Activated T-helper 2 cell treated with anti-CD3 and anti-CD28 coated beads, Interferon-gamma antibody, Interleukin-2, Interleukin-4, amounts not matched to agents 10 μg/mL and 5 μg/mL and 100 μg/mL, durations not matched to agents 14 hours and 24 hours and 36 hours (primary cell): ENCODE measurements at places on chromosomes 12 and 14. TPM values are rescaled to one million over a fixed set of nuclear protein-coding genes. Genes with fewer than 3 reads are reported as not detected.

- DNase-seq, result no peak
These were observed 58.0 kb downstream of the TMEM116 start for GRCh38 chr12:111954969-111955368.

- no peak for DNase-seq
These were observed 66.1 kb downstream of the SIX6 start for GRCh38 chr14:60575008-60575407.

GRCh38 chr12:52585946-52586345 is 12.3 kb upstream of the KRT74 start:
- DNase-seq, result peak; percentile 58

GRCh38 chr12:131729254-131729955 is 18.5 kb downstream of the SFSWAP start:
- DNase-seq, result no peak

DNA sequence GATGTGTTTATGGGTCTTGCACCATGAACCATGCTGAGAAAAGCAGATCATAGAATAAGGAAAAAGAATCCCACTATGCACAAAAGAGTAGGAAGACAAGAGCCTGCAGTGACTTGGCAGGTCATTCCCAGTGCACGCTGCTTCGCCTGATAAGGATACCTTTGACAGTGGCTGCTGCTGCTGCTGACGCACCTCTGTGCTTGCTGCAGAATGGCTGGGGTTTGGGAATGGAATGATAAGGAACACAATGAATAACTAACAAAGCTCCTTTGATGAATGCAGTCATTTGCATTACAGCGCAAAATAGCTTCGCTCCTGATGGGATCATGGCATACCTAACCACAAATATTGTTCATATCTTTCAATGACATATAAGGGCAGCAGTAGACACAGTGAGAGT is 278.7 kb downstream of the PDZRN4 start:
- DNase-seq, result no peak

GRCh38 chr14:102363182-102363943 is 622 bp downstream of the TECPR2 start:
- peak; percentile 33 for DNase-seq

DNA sequence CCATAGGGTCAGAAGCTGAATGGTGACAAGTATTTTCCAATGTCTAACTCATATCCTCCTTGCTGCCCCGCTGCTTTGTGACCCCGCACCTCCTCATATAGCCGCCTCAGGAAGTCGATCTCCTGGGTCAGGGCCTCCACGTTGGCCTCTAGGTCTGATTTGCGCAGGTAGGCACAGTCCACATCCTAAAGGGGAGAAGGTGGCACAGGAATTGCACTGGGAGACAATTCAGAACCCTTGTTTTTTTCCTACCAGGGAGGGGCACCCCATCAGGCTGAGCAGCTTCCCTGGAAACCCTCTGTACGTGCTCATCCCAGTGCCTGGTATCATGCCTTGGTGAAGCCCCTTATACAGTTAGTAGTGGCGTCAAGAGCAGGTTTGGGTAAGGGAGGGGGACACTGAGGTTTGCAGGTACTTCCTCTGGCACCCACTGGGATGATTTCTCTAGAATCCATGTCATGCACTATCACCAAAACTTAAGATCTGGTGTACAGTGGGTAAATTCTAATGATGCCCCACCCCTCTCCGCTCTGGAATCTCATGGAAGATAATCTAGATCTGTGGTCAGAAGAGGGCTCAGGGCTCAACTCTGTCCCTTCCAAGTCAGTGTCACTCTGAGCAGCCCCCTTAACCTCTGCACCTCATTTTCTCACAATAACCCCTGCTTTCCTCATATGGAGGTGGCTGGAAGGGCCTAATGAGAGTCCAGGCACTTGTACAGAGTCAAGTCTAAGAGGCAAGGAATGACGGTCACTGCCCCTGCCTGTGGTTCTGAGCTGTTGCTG is 20.1 kb upstream of the KRT86 start:
- no peak for DNase-seq

The KRT74 gene
- not detected in 2 replicates for total RNA-seq

The EIF2B1 gene
- total RNA-seq, result 65.8 and 66.0 TPM in 2 replicates
